ENCODE measurements at places on chromosomes 5 and 9. TPM values are rescaled to one million over a fixed set of nuclear protein-coding genes. Genes with fewer than 3 reads are reported as not detected.

PCDHA10 gene
- not detected for polyA plus RNA-seq

DNA sequence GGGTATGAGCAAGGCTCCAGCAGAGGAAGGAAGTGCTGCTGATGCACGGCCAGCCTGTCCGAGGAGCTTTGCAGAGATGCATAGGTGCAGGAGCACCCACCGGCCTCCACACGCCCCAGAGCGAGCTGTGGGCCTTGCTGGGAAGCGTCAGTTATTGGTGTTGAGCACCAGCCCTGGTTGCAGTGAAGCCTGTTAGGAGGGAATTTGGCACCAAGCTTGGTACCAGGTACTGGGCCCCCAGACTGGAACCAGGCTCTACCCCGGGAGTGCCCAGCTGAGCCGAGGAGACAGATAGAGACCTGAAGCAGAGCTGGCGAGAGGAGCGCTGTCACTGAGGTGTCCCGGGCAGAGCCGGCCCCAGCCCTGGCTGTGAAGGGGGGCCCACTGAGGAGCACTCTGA, 5.2 kb downstream of the TCF7 start:
- DNase-seq = no peak

- no peak for DNase-seq
Observed at GRCh38 chr5:144328980-144329379, 158.3 kb downstream of the KCTD16 start.

DNA sequence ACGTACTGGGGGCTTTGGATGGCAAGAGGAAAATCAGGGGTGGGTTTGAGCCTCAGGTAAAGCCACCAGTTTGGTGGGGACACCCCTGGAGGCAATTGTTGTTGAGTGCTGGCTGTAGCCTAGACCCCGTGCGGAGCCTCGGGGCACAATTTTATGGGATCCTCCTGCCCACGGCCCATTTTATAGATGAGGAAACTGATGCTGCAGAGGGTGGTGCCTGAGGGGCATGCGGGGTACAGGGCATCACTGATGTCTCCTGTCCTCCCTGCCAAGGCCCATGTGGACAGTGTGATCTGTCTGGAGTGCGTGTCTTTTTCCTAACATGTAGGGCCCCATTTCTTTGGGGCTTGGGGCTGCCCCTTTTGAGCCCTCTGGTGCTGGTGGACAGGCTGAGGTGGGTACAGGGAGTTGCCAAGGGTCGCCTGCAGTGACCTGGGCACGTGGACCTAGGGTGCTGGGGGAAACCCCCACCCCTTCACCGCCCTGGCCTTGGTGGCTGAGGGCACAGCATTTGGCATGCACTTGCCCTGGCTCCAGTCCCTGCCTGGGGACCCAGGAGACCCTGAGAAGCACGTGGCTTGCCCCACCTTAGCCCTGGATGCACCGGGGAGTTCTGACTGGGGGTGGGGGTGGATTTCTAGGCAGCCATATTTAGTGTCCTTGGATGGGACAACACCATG, 22.1 kb downstream of the WNK2 start:
- no peak for DNase-seq

GRCh38 chr5:24547132-24547531, 97.6 kb downstream of the CDH10 start:
- DNase-seq = no peak

- DNase-seq = no peak
Observed at GRCh38 chr5:133751421-133751820, 139.1 kb upstream of the FSTL4 start.

DNA sequence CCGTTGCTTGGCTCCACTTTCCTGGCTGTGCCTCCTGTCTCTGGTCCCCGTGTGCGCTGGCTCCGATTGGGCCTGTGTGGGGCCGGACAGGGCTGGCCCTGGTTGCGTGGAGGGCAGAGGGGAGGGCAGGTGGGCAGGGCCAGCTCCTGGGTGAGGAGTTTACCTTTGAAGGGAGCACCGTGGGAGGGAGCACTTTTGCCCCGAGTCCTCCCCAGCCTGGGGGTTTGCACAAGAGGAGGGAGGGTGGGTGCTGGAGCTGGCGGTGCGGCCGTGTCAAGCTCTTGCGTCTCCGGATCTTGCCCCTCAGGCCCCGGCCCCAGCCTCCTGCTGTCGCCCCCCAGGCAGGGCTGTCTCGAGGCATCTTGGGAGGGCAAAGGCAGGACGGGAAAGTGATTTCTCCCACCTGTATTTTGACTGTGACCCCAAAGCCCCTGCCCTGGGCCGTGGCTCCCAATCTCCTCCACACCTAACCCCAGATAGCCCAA, 48.3 kb upstream of the EXOC3 start:
- DNase-seq = no peak

KCNV2 gene
- polyA plus RNA-seq = not detected

GRCh38 chr5:72468606-72469005, 38.6 kb downstream of the ZNF366 start:
- no peak for DNase-seq

DNA sequence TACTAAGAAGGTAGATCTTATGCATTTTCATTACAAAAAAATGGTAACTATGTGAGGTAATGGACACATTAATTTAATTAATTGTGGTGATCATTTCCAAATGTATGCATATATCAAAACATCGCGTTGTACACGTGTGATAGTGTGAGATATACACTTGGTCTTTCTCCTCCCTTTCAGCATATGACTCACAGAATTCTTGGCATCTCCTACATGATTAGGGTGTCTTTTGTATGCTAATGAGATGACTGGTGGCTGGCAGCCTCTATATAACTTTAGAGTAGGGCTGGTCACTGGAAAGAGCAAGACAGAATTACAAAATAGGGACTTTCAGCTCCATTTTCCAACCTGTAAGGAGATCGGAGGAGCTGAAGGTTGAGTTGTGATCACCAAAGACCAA, 1167.6 kb downstream of the CDH12 start:
- DNase-seq = no peak

SLC6A3 gene
- polyA plus RNA-seq = not detected

DNA sequence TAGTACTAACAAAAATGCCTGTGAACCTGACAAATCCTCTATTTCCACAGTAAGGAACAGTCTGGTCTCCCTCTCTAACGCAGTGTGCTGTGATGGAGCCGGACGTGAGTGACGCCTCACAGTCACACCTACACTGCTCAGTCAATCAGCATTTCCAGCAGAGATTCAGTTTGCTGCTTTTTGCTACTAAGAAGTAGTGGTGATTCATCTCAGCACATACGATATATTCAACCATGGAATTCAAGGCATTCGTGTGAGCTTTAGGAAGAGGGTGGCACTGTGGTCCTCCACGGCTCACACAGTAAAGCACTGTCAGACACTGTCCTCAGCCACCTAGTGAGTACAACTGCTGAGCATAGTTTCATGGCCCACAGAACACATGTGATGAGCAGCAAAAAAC, 70.9 kb downstream of the SETX start:
- no peak for DNase-seq

DNA sequence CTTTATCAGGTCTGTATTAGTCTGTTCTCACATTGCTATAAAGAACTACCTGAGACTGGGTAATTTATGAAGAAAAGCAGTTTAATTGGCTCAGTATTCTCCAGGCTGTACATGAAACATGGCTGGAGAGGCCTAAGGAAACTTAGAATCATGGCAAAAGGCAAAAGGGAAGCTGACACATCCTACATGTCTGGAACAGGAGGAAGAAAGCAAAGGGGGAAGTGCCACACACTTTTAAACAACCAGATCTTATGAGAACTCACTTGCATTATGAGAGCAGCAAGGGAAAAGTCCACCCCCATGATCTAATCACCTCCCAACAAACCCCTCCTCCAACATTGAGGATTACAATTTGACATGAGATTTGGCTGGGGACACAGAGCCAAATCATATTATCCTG, 132.1 kb downstream of the PCSK1 start:
- no peak for DNase-seq

All from immature natural killer cell (primary cell).